ENCODE measurements at places on chromosomes 1 and 21. TPM values are rescaled to one million over a fixed set of nuclear protein-coding genes. Genes with fewer than 3 reads are reported as not detected.

DNA sequence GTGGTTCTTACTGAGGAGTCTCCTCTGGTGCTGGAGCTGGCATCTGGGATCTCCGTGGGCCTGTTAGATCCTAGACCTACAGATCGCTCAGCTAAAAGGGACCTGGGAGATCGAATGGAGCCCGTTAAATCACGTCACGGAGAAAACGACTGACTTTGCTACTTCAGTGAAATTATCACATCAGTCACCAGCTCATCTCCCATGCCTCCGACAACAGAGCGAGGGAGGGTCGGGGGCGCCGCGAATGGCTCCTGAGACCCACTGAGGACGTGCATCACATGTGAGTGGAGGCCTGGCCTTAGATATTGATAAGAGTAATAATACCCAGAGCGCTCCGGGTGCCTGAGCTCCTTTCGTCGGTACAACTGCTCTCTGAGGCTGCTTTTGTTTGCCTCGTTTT, 55.6 kb upstream of the ACTL8 start:
- no peak for ATAC-seq

DNA sequence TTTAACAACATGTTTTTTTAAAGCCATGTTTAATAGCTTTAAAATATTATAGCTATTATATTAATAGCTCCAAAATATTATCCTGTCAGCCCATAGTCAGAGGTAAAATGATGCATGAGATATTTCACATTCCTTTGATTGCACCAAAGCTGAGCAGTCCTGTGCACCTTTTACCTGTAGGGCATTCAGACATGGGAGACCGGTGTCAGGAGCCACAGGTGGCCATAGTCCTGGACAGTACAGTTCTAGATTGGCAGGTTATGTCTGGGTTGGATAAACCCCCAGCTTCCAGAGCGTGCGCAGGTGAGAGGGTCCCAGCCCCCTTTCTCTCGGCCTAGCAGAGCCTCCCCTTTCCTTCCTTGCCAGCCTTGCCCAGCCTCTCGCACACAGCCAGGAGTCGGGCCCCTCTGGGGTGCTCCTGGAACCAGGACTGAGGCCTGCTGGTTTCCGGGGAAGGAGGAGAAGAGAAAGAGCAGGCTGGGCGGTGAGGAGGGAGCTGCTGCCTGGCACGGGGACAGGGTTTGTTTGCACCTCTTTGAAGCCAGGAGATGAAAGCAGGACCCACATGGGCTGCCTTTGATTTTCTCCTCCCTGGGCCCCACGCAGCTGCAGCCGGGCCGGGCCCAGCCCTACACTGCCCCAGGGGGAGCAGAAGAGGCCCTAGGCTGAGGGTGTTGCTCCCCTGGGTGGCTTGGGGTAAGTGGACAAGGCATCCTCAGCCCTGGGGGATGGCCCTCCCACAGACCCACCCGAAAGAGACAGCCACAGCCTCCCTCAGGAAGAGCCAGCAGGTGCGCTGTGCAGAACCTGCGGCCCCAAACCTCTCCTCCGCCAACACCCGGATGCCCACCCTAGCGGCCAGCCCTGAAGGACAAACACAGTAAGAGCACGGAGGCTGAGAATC, 75.2 kb upstream of the TARDBP start:
- no peak for ATAC-seq

- ATAC-seq: peak; percentile 84
These were observed 15.3 kb downstream of the UCK2 start for GRCh38 chr1:165842671-165843129.

GRCh38 chr1:1550591-1551432, 10.4 kb upstream of the TMEM240 start:
- ATAC-seq: peak; percentile 24

- no peak for ATAC-seq
These were observed 56.7 kb upstream of the RAP1GAP start for GRCh38 chr1:21725748-21726392.

GRCh38 chr1:78645723-78646122, 3.9 kb upstream of the IFI44 start:
- ATAC-seq: no peak

DNA sequence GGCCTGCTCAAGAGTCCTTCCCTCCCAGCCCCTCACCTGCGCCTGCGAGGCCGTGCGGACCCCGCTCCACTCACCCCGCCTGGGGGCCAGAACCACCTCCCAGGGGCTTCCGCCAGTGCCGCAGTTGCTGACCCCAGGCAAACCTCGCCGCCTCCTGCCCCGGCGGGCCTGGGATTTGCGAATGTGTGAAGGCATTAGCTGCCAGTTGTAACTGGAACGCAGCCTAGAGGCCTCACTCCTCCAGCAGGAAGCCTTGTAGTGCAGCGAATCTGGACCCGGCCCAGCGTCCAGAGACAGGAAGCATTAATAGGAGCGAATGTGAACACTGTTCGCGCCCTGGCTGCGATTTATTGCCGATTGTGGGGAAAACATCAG, 140.9 kb upstream of the ARHGEF16 start:
- peak; percentile 54 for ATAC-seq

- ATAC-seq: peak; percentile 91
These were observed 47.1 kb upstream of the IRF2BP2 start for GRCh38 chr1:234656944-234657654.

DNA sequence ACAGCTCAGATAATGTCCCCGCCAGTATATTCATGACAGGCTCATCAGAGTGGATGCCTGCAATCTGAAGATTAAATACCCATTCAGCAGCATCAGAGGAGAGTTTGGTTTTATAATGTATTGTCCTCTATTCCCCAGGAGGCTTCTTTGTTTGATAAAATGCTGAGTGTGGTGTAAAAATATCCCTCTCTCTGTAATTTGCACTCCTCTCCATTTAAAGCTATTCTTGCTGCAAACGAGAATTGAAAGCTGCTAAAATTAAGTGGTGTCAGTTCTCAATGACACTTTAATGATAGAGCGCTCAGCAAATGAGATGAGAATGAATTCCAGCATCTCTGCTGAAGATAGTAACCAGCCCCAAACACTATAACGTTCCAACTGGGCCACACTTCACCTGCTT, 205.7 kb upstream of the RRP15 start:
- ATAC-seq: no peak

DNA sequence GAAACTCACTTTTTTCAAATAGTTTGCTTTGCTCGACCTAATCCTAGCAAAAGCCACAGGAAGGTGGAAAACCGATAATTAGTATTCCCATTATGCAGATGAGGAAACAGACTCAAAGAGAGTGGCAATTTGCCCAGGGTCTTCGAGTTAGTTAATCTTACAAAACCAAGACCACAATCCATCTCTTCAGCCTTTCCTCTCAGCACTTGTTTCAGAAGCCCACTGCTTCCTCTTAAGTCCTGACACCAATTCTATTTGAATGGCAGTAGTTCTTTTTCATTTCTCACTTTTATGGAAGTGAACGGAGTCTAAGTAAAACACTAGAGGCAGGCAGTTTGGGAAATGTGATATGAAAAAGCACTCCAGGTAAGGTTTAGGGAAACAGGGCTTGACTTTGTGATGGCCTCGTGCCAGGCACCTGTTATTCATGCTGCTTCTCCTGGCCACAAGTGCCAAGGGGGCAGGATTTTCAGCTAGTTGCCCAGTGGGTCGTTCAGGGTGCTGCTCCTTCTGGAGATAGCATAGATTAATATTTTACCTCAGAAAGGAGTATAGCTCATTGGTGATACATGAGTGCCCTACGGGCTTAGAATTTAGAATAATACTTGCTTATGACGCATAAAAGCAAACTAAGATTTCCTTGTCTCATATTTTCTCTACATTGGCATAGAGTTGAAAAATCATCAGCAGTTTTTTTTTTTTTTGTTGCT, 76.6 kb upstream of the NRIP1 start:
- peak; percentile 61 for ATAC-seq

DNA sequence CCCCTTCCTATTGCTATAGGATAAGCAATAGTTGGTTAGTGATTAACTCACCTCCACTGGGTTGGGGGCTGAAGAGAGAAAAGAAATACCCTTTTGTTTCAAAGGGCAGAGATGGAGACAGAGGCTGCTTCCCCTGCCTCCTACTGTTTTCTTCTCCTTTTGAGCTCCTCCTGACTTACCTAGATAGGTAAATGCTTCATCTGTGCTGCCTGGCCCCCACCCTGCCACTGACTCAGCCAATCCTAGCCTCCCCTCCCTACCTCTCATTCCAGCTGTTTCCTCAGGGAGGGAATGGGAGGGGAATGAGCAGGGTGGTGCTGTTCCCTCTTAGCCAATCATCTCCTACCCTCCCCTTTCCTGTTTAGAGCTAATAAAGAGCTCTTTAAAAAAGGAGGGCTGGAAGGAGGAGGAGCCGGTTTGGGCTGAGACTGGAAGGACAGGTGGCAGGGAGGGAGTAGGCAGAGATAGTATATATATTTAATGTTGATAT, at the start of gene C1orf116:
C1orf116 (minus strand) TSS at position 229 of the 490 bp plus-strand sequence. CDS start 5,158 bp downstream, outside the sequence.
- ATAC-seq: peak; percentile 90

- ATAC-seq: peak; percentile 73
These were observed 79.0 kb downstream of the RAVER2 start for GRCh38 chr1:64823691-64824476.

GRCh38 chr1:193070386-193070753, 11.0 kb downstream of the RO60 start:
- ATAC-seq: no peak

- ATAC-seq: peak; percentile 79
These were observed 11.2 kb upstream of the ADAMTSL4 start for GRCh38 chr1:150537732-150538684.

GRCh38 chr1:26874896-26875295, 11.9 kb downstream of the SFN start:
- no peak for ATAC-seq

GRCh38 chr1:214101828-214102227, 114.1 kb downstream of the PROX1 start:
- ATAC-seq: no peak

DNA sequence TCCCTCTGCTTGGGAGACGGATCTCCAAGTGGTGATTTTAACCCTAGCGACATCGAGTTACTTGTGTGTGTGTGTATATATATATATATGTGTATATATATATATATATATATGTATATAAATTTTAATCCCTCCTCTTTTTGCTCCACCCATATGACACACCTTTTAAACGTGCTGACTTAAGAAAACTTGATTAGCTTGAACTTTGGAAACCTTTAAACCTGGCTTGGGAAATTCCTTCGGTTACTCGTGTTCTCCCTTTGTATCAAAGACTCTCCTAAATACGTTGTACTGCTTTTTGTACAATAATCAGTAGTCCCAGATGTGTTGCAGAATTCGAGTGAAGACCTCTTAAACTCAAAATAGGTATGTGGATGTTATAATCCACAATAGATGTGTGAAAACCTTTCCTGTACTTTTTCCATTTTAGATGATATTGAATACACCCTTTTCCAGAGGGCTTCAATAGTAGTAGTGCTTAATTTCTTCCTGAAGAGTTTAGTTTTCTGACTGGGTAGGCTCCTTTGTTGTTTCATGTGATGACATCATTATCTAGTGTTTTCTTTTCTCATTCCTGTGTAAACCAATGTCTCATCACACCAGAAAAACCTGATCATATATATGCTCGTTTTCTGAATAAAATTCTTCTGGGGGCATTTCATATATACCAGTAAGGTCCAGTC, 1.4 kb downstream of the RNF11 start:
- ATAC-seq: peak; percentile 24

ASCL5 gene
- not detected for total RNA-seq

OVAAL gene
- not detected for total RNA-seq

PPM1J gene
- total RNA-seq: 2.1 TPM

SLFNL1 gene
- 0.08 TPM for total RNA-seq

MXRA8 gene
- 2.0 TPM for total RNA-seq

OR6N1 gene
- total RNA-seq: not detected

ACTA1 gene
- 1.3 TPM for total RNA-seq

PKLR gene
- total RNA-seq: 0.20 TPM

VSIG8 gene
- 1.2 TPM for total RNA-seq

ST3GAL3 gene
- total RNA-seq: 5.5 TPM

KIAA1614 gene
- total RNA-seq: 0.36 TPM

SPRR2A gene
- 5,244 TPM for total RNA-seq
